ENCODE measurements at places on chromosomes 4 and X. TPM values are rescaled to one million over a fixed set of nuclear protein-coding genes. Genes with fewer than 3 reads are reported as not detected.
A peak's percentile ranks its signal among the peaks of the same experiment; 100 is the strongest.

GRCh38 chrX:34624416-34624815 lies 32.7 kb downstream of the TMEM47 start:
- no peak for DNase-seq

DNA sequence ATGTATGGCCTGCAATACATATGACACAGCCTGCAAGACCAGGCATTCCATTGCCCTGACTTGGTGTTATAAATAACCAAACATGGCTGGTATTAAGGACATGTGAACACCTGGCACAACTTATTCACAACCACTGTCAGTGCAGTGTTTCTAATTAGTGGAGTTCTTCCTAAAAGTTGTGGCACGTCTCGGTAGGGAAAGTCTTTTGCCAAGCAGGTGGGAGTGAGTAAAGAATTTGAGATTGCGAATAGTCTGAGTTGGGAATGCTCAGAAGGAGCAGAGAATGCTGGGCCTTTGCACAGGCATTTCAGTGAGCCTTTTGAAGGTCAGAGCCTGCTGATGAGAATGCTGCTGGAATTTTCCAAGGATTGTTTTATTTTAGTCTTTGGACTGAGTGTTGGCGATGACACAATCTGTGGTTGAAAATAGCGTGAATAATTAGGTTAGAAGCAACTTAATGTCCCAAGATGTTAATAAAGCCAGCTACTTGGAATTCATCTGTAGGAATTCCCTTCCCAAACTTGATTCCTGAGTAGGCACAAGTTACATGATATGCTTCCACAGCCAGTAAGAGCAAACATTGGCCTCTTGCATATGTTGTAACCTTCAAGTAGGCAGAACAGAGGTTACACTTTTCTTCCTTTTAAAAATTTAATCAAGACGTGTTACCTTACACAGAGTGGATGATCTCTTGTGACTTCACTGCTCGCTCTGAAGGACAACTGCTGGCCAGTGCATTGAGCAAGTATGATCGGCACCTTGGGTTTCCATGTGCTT lies 83.6 kb upstream of the PGRMC2 start:
- no peak for DNase-seq

GRCh38 chr4:24794916-24795665 lies at the start of gene SOD3:
Gene SOD3 (plus strand): TSS chr4:24795573. CDS start chr4:24799522, 3,949 bp downstream.
- peak; percentile 86 for DNase-seq

Gene IGSF1
- not detected for total RNA-seq

Gene PNMA6F
- total RNA-seq, result not detected

Gene DNAAF6
- total RNA-seq, result not detected

DNA sequence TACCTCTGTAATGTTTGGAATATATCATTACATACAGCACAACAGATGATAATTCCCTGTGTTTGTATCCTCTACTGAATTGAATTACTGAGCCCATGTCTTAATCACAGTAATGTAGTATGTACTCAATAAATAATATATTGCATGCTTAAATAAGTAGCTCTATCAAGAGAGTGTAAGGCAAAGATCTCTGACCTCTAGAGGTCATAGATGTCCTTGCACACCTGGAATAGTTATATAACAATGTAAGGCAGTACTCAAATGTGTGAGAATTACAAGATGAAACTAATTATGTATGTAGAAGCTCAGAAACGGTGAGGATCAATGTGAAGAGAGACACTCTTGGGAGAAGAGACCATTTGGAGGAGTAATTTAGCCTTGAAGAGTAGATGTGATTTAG lies 14.3 kb upstream of the GCNA start:
- DNase-seq, result no peak

Gene TEC
- 3.9 TPM for total RNA-seq

Gene CFI
- not detected for total RNA-seq

DNA sequence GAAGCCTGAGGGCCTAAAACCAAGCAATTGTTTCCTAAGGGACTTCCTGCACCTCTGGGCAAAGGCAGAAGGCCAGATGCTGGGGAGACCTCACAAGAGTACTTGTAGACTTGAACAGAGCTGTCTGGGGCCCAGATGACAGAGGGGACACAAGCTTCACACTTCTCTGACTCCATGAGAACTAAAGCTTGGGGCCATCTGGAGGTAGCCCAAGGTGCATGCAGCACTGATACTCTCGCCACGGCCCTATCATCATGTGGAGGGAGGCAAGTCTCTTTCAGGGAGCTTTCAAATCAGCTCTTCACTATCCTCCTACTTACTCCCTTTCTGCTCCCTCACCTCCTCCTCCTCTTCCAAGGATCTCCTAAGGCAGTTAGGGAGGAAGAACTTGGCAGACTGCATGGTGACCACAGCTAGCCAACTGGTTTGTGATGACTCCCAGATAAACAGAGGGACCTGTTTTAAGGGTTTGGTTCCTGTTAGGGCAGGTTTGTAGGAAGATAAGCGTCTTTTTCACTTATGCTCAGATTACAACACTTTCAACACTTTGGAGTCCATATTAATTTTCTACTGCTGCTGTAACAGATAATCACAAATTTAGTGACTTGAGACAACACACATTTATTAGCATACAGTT lies 23.8 kb downstream of the MSL3 start:
- DNase-seq, result peak; percentile 25

GRCh38 chr4:77174426-77174825 lies 17.4 kb downstream of the CCNG2 start:
- no peak for DNase-seq

DNA sequence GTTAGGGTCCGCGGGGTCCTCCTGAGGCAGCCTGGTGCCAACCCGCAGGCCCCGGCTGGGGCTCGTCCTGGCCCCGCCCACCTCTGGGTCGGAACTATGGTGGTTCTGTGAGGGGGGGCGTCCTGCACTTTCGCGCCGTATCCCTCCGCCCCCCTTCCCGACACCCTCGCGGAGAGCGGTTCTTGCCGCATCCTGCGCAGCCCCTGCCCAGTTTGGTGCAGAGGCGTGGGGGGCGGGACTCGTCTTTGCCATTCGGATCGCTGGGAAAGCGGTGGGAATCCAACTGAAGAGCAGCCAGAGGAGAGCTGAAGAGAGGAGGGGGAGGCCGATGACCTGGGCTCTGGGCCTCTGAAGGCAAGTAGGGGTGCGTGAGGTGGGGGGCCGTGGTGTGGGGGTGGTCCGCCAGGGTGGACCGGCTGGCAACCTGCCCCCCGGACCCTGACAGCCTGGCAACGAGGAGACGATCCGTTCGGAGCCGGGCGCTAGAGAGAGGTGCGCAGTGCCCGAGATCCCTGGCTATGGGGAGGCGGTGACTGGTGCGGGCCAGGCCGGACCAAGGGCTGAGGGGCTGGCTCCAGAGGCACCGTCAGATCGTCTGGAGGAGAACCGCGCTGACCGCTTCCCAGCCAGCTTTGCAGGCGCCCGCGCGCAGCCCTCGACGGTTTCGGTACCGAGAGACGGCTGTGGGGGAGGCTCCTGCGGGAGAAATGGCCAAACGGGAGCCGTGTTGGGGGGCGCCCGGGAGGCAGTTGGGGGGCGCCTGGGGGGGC lies at the start of gene GPRASP1:
Gene GPRASP1 (plus strand): TSS at position 242 of the 770 bp plus-strand sequence. CDS start 2,431 bp downstream, outside the sequence.
- DNase-seq, result no peak

DNA sequence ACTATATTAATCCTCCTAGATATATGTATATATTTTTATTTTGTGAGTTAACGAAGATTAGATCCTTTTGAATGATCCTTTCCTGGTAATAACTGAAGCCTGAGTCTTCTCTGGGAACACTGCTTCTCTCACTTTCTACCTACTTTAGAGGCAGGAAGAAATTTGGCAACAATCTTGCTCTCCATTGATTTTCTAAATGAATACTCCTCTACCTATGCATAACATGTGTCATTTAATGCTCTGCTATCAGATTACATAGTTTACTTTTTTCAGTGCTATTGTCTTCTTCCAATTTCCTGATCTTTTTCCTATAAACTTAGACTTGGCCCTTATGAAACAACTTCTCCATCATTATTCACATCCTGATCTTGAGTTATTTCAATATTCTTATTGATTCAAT lies 60.4 kb upstream of the PDHA2 start:
- DNase-seq, result peak; percentile 81

DNA sequence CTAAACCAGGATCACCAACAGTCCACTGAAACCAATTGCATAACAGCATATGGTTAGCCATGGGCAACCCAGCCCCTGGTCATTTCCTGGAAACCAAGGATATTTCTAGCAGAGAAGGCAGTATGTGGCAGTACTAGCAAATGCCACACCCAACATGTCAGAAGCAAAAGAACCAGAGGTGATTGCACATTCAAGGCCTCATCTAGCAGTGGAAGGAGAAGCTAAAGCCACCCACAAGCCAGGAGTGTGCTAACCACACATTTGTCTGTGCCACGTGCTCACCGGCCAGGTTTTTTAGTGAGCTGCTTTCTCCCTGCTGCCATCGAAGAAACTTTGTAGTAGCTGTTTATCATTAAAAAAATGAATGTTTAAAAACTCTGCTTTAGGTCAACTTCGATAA lies 42.0 kb downstream of the TEC start:
- no peak for DNase-seq

DNA sequence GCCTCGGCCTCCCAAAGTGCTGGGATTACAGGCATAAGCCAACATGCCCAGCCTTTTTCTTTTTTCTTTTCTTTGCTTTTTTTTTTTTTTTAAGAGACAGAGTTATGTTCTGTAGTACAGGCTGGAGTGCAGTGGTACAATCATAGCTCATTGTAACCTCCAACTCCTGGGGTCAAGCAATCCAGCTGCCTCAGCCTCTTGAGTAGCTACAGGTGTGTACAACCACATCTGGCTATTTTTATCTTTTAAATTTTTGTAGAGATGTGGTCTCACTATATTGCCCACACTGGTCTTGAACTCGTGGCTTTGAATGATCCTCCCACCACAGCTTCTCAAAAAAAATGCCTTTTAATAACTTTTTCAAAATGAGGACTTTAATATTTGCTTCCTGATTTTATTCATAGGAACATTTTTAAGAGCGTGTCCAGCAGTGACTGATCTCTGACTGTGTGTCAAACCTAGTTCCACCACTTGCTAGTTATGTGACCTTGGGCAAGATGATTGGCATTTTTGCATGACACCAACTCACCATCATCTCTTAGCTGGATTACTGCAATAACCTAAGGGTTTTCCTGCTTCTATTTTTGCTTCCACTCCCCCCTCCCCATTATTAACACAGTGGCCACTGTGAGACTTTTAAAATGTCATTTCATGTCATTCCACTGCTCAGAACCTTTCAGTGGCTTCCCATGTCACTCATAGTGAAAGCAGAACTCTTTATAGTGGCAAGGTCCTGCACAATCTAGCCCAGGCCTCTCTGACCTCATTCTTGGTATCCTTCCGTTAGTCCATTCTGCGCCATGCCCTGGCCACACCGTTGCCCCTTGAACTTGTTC lies 4.5 kb upstream of the TNIP3 start:
- no peak for DNase-seq

Gene TRIML1
- total RNA-seq, result not detected

DNA sequence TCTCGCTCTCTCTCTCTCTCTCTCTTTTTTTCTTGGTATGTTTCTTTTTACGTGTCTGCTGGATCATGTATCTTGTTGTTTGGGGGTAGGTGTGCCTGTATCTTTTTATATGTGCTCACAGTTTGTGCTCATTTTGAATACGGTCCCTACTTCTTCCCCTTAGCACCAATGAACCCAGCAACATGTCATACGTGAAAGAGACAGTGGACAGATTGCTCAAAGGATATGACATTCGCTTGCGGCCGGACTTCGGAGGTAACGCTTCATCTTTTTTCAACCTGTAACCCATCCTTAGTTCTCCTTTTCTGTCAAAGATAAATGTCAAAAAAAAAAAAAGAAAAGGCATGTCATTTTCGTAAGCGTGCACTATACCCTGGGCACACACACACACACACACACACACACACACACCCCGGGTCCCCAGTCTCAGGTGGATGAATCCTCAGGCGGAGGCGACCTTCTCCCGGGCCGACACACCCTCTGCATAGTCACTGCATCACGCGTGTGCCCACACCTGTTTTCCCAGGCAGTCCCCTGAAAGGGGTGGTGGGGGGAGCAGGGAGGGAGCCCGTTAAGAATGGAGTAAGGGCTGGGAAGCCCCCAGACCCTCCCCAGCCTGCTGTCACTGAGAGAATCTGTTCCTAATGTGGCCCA lies 511 bp downstream of the GABRB1 start:
- no peak for DNase-seq

Gene CXCL1
- 267 TPM for total RNA-seq

Gene GABRG1
- total RNA-seq, result not detected

Gene MAGEB10
- not detected for total RNA-seq

Gene DCLK2
- 1.2 TPM for total RNA-seq

DNA sequence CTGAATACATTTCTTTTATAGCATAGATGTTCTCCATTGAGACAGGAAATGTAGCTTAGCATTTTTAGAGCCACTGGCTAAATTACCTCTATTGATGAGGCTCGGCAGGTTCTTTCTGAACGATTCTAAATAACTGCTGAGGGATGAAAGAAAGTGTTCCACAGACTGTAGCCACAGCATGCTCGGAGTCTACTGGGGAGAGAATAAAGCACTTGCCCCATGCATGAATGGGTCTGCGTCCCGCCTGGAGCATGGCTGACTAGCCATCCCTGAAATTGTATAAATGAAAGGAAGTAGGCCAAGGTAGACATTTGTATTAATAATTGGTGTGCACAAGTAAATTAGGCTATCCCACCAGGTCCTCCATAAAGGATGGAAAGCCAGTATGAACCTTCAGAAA lies 269.8 kb downstream of the COL25A1 start:
- no peak for DNase-seq

Gene GAGE1
- total RNA-seq, result not detected

DNA sequence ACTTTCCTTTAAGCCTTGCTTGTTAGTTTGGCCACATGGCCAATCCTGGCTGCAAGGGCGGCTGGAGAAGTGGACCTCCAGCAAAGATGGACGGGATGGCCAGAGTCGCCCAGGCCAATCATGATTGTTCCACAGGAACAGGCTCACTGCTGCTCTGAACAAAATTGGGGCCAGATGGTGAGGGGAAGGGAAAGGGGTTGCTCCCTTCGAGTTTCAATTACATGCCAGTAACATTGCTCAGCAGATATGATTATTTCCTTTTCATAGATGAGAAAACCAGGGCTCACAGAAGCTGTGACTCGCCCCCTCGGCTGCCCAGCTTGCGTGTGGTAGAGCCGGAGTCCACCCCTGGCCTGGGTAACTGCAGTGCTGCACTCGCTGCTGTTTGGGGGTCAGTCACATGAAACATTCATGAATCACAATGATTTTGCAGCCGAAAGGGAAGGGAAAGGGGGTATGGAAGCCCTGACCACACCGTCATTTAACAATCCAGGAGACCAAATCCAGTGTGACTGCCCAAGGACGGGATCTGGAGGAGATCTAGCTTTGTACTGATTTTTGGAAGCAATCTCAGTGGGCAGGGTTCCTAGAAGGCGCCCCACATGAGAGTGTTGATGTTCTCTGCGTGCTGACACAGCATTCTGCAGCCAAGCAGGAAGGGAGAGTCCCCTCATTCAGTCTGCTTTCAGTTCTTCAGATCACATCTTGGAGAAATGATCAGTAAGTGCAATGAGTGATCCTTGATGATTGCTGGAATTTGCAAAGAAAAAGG lies 77.3 kb upstream of the MSX1 start:
- DNase-seq, result no peak

Gene IL13RA2
- total RNA-seq, result 3.4 TPM

Gene NKX3-2
- total RNA-seq, result 0.07 TPM

Gene CLCN4
- 16.3 TPM for total RNA-seq
